Stimulated activated CD8-positive, alpha-beta memory T cell treated with anti-CD3 and anti-CD28 coated beads, Interleukin-7, amount 100 ng/mL, for 48 hours (primary cell): ENCODE measurements at places on chromosomes 6 and 20.
A peak's percentile ranks its signal among the peaks of the same experiment; 100 is the strongest.

GRCh38 chr6:169533301-169534038 is 168.4 kb downstream of the WDR27 start:
- no peak for DNase-seq

- no peak for DNase-seq
These were observed 35.6 kb downstream of the BRPF3 start for GRCh38 chr6:36232172-36232571.

DNA sequence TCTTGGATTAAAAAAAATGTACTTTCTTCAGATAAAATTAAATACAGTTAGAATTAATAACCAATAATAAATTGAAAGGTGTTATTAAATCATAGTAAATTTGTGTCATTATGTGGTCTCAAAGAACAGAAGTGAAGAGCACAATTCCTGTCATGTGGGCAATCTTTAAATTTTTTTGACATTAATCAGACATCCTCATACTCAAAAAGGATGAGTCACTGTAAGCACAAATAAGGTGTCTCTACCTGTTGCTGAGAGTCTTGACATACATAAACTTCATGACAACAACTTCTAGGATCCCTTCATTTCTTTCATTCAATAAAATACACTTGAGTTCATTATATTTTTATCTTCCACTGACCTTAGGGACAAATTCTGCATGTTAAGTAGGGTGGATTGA is 76.1 kb downstream of the SLC22A3 start:
- DNase-seq: no peak

DNA sequence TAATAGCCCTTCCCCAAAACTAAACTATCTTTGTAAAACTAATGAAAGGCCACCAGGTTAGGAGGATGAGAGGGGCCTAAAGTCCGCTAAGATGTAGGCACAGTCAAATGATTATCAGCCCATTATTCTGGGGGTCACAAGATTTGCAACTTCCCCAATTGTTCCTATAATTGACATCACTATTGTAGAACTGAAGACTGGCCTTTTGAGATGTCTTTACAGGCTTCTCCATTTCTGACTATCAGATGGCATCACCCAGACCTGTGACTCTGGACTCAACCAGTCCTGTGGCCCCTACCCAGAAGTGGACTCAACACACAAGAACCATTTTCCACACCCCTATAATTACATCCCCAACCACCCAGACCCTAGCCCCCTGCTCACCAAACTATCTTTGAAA is 61.5 kb upstream of the MAP7 start:
- DNase-seq: no peak

GRCh38 chr6:37258405-37259105 is 611 bp upstream of the TMEM217 start:
- no peak for DNase-seq

DNA sequence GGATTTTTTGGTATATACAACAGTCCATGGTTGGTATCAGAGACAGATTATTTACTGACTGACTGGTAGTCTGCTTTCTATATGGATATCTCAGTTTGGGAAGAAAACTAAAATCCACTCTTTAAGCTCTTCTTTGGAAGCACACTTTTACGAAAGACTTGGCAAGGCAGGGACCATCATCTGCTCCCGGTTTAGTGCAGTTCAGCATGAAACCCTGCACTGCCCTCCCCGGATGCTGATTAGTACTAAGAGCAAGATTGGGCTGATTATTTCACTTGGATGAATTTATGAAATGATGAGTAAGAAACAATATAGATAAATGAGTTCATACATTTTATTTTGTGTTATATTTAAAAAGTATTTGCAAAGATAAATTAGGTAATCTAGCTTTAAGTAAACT is 56.3 kb downstream of the RGS17 start:
- no peak for DNase-seq

GRCh38 chr6:159257846-159258245 is 88.6 kb downstream of the FNDC1 start:
- no peak for DNase-seq

DNA sequence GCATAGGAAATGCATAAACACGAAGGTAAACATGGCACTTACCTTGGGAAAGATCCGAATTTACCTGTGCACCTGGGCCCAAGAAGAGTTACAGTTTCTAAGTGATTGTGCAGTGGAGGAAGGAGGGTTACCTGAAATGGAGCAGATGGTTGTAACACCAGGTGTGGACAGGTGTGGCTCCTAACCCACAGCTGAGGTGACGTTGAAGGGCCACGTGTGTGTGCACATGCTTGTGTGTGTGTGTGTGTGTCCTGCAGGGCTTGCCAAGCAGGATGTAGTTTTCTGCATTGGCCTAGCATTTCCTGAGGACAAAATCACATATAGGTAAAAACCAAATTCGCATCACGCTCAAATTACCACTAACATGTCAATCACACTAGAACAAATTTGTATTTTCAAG is 240.8 kb downstream of the ANKRD60 start:
- no peak for DNase-seq

DNA sequence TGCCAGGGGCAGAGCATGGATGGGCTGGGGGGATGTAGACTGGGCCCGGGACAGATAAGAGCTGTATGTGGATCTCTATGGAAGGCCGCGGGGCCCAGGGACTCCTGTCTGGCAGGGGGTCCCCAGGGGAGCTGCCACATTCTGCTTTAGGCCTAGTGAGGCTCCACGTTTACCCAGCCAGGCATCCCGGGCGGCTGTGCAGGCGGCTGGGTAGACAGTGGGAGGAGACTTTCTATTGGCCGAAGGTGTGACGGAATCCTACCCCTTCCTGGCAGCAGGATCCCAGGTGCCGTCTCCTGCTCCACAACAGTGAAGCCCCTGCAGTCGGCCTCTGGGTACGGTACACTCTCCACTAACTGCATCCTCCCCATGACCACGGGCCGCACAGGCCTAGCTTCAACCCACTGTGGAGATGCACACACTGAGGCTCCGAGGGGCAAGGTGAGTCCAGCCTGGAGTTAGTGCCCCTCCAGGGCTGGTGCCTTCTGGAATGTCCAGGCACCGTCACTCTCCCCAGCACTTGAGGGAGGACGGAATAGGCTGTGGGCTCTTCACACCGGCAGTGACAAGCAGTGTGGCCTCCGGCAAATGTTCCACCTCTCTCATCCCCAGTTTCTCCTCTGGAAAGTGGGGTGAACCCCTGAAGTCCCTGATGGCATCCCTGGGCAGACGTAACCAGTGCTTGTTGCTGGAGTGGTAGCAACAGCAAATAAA is 36.8 kb upstream of the ZBP1 start:
- DNase-seq: no peak

DNA sequence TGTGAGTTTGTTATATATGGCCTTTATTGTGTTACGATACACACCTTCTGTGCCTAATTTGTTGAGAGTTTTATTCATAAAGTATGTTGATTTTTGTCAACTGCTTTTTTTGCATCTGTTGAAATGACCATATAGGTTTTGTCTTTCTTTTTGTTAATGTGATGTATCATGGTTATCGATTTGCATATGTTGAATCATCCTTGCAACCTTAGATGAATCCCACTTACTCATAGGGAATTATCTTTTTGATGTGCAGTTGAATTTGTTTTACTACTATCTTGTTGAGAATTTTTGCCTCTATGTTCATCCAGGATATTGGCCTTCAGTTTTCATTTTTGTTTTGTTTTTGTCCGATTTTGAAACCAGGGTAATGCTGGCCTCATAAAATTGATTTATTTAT is 45.7 kb upstream of the TPD52L1 start:
- no peak for DNase-seq

DNA sequence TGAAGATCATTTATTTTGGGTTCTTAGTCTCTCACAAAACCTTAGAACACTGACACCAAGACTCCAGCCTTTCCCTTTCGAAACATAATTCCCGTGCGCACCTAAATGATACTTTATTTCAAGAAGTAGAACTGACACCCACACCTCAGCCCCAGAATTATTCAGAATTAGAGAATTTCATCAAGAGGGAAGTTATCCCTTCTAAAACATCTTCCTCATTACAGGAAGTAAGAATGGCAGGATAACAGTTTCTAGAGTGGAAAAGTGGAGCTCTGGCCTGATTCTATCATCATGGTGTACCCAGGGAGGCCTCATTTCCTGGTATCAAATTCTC is 1.4 kb upstream of the SRXN1 start:
- DNase-seq: no peak

GRCh38 chr6:126107475-126108166 is 121.3 kb downstream of the TRMT11 start:
- no peak for DNase-seq

GRCh38 chr6:157181649-157182048 is 141.7 kb downstream of the TMEM242 start:
- no peak for DNase-seq

DNA sequence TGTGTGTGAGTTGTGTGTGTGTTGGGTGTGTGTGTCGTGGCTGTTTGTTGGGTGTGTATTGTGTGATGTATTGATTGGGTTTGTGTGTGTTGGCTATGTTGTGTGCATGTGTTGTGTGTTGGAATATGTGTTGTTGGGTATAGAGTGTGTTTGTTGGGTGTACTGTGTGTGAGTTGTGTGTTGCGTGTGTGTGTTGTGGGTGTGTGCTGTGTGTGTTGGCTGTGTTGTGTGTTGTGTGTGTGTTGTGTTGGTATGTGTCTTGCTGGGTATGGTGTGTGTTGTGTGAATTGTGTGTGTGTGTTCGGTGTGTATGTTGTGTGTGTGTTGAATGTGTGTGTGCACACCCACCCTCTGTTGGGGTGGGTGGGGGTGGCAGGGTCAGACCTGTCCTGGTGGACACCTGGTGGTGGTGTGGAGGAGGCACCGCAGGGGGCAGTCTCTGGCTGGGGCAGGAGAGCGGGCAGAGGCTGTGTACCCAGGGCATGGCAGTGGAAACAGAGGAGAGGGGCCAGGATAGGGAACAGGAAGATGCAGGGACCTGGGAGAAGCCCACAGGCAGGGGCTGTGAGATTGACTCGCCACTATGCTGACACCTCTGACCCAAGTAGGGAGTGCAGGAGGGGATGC is 25.5 kb upstream of the PXDC1 start:
- no peak for DNase-seq

- no peak for DNase-seq
These were observed 1459.9 kb downstream of the GRIK2 start for GRCh38 chr6:102853249-102853955.

DNA sequence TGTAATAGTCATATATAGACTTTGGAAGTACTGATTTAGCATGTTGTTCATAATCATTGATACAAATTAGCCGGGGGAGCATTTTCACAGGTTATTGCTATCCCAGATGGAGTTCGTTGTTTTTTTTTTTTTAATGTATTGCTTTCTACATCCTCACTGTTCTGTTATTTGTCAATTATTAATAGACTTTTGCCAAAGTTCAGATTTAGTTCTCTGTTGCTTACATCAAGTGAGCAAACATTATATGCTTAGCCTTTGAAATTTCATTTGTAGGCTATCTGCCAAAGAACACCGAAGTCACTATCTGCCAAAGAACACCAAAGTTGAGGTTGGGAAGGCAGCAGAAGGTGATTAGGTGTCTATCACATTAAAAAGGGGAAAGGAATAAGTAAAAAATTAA is at the start of gene HAO1:
Gene HAO1 (minus strand): TSS at position 118 of the 400 bp plus-strand sequence. CDS start 36 bp downstream, at position 82.
- no peak for DNase-seq

GRCh38 chr20:13286607-13287006 is 65.5 kb downstream of the ISM1 start:
- no peak for DNase-seq

GRCh38 chr6:135592276-135592675 is 94.7 kb upstream of the AHI1 start:
- no peak for DNase-seq

DNA sequence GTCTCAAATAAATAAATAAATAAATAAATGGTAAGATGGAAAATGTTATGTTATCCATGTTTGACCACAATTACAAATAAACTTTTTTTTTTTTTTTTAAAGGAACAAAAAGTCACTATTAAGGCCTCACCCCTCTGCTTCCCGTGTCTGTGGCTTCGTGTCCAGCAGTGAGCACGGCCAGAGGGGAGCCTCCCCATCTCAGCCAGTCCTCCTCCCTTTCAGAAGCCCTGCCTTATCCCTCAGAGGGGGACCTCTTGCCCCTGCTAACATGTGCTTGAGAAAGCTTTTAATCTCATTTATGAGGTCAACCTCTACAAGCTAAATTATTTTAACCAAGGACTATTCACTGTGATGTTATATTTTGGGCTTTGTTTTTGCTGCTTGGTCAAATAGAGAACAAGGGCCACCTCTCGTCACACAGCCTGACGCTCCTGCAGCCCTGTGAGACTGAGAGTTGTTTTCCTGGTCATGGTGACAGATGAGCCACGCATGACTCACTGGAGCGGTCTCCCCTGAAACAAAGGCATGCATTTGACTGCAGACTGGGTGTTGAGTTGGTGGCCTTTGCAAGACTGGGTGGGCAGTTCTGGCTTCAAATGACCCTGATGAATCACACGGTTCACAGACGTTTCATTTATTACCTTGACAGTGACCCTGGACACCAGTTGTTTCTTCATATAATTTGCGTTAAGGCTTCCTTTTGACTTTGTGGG is 131.8 kb downstream of the TIAM2 start:
- peak; percentile 78 for DNase-seq

- no peak for DNase-seq
These were observed 12.1 kb downstream of the COL21A1 start for GRCh38 chr6:56235245-56235644.

GRCh38 chr6:36663504-36664446 is 14.7 kb upstream of the CDKN1A start:
- DNase-seq: no peak

DNA sequence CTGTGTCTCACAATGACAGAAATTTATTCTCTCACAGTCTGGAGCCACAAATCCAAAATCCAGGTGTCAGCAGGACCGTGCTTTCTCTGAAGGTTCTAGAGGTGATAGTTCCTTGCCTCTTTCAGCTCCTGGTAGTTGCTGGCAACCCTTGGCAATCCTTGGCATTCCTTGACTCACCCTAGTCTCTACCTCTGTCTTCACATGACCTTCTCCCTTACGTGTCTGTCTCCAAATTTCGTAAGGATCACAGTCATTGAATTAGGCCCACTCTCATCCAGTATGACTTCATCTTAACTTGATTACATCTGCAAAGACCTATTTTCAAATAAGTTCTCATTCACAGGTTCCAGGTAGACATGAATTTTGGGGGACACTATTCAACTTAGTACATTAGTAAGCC is 143.1 kb downstream of the CEP57L1 start:
- no peak for DNase-seq

- no peak for DNase-seq
These were observed 83.8 kb upstream of the SUPT3H start for GRCh38 chr6:45461486-45461885.

GRCh38 chr20:59751075-59751711 is 146.9 kb downstream of the PHACTR3 start:
- peak; percentile 6 for DNase-seq

GRCh38 chr6:71531006-71531405 is 242.4 kb downstream of the OGFRL1 start:
- no peak for DNase-seq

GRCh38 chr6:154481521-154482013 is 28.9 kb downstream of the CNKSR3 start:
- DNase-seq: no peak

DNA sequence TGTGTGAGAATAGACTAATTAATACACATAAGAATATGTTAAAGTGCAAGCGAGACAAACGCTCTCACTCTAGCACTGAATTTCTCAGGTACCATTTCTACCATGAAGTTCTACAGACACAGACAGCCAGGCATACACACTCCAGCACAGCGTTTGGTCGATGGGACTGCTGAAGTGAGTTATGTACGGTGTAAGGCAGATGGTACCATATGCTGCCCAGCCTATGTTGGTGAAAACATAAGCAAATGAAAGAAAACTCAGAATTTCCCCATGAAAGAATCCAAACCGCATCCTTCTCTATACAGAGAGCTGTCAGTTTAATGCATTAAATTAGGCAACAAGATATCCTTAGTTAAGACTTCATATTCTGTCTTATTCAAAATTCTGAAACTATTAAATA is 34.9 kb downstream of the AGPAT4 start:
- no peak for DNase-seq

GRCh38 chr6:161443848-161444247 is 170.0 kb upstream of the AGPAT4 start:
- DNase-seq: no peak
